H9 (cell line): ENCODE measurements at places on chromosomes 7 and 10.

DNA sequence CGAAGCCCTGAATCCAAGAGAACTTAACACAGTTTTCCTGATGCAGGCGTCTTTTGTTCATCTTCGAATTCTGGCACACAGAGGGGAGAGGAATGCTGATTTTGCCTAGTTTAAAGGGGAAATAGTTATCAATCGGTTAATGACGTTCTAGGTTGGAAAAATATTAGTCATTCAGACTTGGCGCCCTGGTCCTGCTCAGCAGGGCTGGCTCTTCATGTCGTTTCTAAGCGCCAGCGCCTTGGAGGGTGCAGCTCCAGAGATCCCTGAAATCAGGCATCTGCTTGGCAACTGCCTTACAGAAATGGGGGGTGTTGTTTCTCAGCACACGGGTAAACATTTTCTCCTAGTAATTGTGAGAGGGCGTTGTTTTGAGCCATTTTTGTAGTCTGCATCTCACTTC is 1.3 kb upstream of the PRTFDC1 start:
- no peak overlapping the region for H3K27ac ChIP-seq
- peak overlapping the region; percentile 91 for H3K4me3 ChIP-seq
- peaks cover 7% of the 10 kb centered on the region for H3K4me1 ChIP-seq
- no peak for DNase-seq

DNA sequence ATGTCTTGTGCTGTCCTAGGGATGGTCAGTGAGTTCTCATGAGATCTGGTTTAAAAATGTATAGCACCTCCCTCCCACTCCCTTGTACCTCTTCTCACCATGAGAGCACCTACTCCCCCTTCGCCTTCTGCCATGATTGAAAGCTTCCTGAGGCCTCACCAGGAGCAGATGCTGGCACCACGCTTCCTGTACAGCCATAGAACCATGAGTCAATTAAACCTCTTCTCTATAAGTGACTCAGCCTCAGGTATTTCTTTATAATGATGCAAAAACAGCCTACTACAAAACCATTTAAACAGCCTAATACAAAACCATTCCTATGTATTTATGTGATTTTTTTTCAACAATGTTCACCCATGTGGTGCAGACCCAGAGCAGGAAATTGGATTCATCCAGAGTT is 32.0 kb downstream of the KDM7A start:
- no peak overlapping the region for H3K4me3 ChIP-seq
- DNase-seq: no peak
- H3K4me1 ChIP-seq: no peaks in the 10 kb centered on the region
- no peak overlapping the region for H3K27ac ChIP-seq

GRCh38 chr7:83452256-83452655 is 196.7 kb downstream of the SEMA3E start:
- no peak overlapping the region for H3K4me3 ChIP-seq
- H3K27ac ChIP-seq: peak overlapping the region; percentile 68
- H3K27me3 ChIP-seq: no peaks in the 10 kb centered on the region
- peaks cover 16% of the 10 kb centered on the region; the same call in 1 of the 2 replicates for H3K4me1 ChIP-seq

DNA sequence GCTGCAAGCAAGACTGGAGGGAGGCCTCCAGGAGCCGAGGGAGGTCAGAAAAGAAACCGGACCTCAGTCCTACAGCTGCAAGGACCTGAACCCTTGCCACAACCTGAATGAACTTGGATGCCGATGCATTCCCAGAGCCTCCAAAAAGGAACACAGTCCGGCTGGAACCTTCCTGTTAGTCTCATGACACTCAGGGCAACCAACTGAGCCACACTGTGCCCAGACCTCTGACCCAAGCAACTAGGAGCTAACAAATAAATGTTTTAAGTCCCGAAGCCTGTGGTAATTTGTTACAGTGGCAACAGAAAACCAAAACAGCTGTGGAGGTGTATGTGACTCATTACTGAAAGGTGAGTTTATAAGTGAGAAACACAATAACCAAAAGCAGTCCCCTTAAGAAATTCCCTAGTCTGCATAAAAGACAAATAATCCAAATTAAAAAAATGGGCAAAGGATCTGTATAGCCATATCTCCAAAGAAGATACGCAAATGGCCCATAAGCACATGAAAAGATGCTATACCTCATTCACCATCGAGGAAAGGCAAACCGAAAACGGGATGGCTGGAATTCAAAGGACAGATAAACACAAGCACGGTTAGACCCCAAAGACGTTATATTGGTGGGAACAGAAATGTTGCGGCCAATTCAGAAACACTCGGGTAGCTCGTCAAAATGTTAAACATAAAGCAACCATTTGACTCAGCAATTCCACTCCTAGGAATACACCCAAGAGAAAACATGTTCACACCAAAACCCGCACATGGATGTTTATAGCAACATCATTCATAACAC is 24.8 kb downstream of the GNA12 start:
- peaks cover 45% of the 10 kb centered on the region; the same call in 1 of the 2 replicates for H3K4me1 ChIP-seq
- H3K27me3 ChIP-seq: no peaks in the 10 kb centered on the region
- DNase-seq: no peak
- H3K4me3 ChIP-seq: no peak overlapping the region

GRCh38 chr7:36650766-36651312 is 73.5 kb downstream of the AOAH start:
- no peaks in the 10 kb centered on the region for H3K27me3 ChIP-seq
- no peaks in the 10 kb centered on the region for H3K36me3 ChIP-seq
- H3K4me1 ChIP-seq: peaks cover 9% of the 10 kb centered on the region; the same call in 1 of the 2 replicates
- H3K27ac ChIP-seq: no peak overlapping the region

- H3K27ac ChIP-seq: no peak overlapping the region
- no peaks in the 10 kb centered on the region for H3K4me1 ChIP-seq
- DNase-seq: no peak
- peaks cover 5% of the 10 kb centered on the region; the same call in 1 of the 2 replicates for H3K27me3 ChIP-seq
- H3K4me3 ChIP-seq: no peak overlapping the region
Observed at GRCh38 chr7:27727058-27727457, 12.9 kb upstream of the TAX1BP1 start.

GRCh38 chr7:69217516-69218350 is 380.5 kb upstream of the AUTS2 start:
- no peaks in the 10 kb centered on the region for H3K4me1 ChIP-seq
- H3K27ac ChIP-seq: no peak overlapping the region
- no peaks in the 10 kb centered on the region for H3K36me3 ChIP-seq

DNA sequence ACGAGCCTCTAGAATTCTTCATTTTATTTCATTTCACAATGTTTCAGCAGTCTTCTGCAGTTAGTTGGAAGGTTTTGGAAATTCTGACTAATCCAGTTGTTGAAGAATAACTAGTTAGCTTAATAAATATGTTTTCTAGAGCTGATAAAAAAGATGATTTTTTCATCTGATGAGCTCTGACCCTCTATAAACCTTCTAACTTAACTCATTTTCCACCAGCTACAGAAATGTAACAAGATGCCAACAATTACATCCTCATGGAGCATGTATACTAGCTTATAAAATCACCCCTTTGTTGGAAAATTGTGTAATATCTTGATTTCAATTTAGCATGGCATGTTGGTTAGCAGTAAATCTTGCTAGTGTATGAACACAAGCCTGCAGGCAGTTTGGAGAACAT is 33.1 kb downstream of the KAT6B start:
- H3K36me3 ChIP-seq: peaks cover 10% of the 10 kb centered on the region
- no peak overlapping the region for H3K4me3 ChIP-seq
- H3K27ac ChIP-seq: no peak overlapping the region
- peaks cover 3% of the 10 kb centered on the region; the same call in 1 of the 2 replicates for H3K4me1 ChIP-seq

DNA sequence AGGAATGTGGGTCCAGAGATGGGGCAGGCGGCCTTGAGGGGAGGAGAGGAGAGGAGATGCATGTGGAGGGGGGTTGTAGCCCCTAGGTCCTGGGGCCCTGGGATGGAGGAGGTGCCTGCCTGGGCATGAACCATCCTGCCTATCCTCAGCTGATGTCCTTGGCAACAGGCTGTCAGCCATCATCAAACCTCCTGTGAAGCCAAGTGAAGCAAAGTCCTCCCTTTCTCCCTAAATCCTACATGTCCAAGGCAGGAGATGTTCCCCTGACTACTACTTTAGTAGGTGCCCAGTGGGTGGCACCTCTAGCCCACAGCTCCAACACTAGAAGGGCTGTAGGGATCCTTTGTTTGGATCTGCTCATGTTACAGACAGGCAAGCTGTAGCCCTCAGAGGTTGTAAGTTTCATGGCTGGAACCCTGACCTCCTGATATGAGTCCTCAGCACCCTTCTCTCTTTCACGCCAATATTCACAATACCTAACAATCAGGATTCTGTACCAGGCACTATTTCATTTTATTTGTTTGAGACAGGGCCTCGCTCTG is 66.6 kb upstream of the SYPL1 start:
- no peak overlapping the region for H3K27ac ChIP-seq
- no peak overlapping the region for H3K4me3 ChIP-seq
- H3K27me3 ChIP-seq: no peaks in the 10 kb centered on the region
- peaks cover 6% of the 10 kb centered on the region; the same call in 1 of the 2 replicates for H3K4me1 ChIP-seq
- no peak for DNase-seq
- peaks cover 5% of the 10 kb centered on the region; the same call in 1 of the 2 replicates for H3K36me3 ChIP-seq

- no peaks in the 10 kb centered on the region; the same call in 1 of the 2 replicates for H3K36me3 ChIP-seq
- no peaks in the 10 kb centered on the region for H3K27me3 ChIP-seq
- peaks cover 6% of the 10 kb centered on the region; the same call in 1 of the 2 replicates for H3K4me1 ChIP-seq
- no peak overlapping the region for H3K4me3 ChIP-seq
- no peak overlapping the region for H3K27ac ChIP-seq
- DNase-seq: no peak
Observed at GRCh38 chr7:25831831-25832411, 320.1 kb upstream of the NFE2L3 start.

- H3K4me3 ChIP-seq: no peak overlapping the region
- H3K36me3 ChIP-seq: no peaks in the 10 kb centered on the region
- no peak overlapping the region for H3K27ac ChIP-seq
- H3K4me1 ChIP-seq: peaks cover 4% of the 10 kb centered on the region; the same call in 1 of the 2 replicates
Observed at GRCh38 chr10:31034098-31034909, 2.6 kb upstream of the ZNF438 start.

- DNase-seq: no peak
- H3K27me3 ChIP-seq: no peaks in the 10 kb centered on the region
- no peak overlapping the region for H3K4me3 ChIP-seq
Observed at GRCh38 chr7:115952832-115953231, 77.7 kb downstream of the TFEC start.

DNA sequence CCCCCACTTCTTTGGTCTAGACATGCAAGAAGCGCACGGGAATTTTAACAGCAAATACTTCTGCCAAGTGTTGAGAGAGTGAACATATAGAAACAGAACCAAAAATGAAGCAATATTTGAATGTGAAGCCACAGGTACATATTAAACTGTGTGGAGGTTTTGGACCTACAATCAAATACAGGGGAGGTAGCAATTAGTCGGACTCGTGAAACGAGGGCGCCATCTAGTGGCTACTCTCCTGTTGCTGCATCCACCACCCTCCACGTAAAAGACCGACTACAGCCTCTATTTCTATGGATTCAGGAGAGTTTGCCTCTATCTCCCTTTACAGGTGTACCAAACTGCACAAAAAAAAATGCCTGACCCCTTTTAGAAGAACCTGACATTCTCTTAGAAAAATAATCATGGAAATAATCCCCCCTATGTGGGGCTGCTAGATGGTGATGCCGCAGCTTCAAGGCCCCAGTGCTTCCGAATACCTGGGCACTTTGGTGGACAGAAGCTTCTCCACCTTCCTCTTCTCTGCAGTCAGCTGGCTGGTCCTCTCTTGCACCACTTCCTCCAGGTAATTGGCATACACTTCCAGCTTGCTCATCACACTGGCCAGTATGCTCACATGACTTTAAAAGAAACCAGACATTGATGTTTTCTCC is 31.7 kb downstream of the TECTB start:
- H3K36me3 ChIP-seq: no peaks in the 10 kb centered on the region
- no peaks in the 10 kb centered on the region for H3K27me3 ChIP-seq
- peak; percentile 69 for DNase-seq
- H3K4me1 ChIP-seq: no peaks in the 10 kb centered on the region
- H3K4me3 ChIP-seq: no peak overlapping the region

- H3K36me3 ChIP-seq: no peaks in the 10 kb centered on the region
- DNase-seq: no peak
- H3K27me3 ChIP-seq: no peaks in the 10 kb centered on the region
- H3K4me3 ChIP-seq: no peak overlapping the region
Observed at GRCh38 chr7:151806204-151806603, 70.7 kb downstream of the PRKAG2 start.

- H3K27ac ChIP-seq: no peak within 1 kb of the TSS
- peak within 1 kb of the TSS; percentile 67 for H3K4me3 ChIP-seq
- H3K36me3 ChIP-seq: no peaks in the 10 kb centered on the region
- peaks cover 7% of the 10 kb centered on the region; the same call in 1 of the 2 replicates for H3K4me1 ChIP-seq
Observed at GRCh38 chr7:30682212-30683083, at the start of gene CRHR2. Gene CRHR2, minus strand, starts transcription at chr7:30682456. Its CDS starts 176 bp downstream, at chr7:30682280.
